ENCODE measurements at places on chromosomes 7 and 10. TPM values are rescaled to one million over a fixed set of nuclear protein-coding genes. Genes with fewer than 3 reads are reported as not detected.

GRCh38 chr10:89309156-89310055 is 7.6 kb downstream of the IFIT2 start:
- DNase-seq: no peak

DNA sequence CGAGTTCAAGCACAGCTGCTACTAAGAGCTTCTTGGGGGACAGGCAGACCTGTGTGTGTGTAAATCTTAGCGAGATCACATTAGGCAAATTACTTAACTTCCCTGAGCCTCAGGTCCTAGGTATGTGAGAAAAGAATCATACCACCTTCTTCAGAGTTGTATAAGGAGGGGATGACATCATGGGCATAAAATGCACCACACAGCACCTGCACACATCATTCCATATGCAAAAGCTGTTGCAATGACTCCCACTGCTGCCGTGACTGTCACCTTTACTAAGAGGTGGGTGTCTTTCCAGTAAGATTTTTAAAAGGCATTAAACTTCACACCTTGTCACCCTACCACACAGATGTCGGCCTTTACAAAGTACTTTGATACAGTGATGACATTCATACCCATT is 146.0 kb downstream of the FANK1 start:
- DNase-seq: no peak

- DNase-seq: no peak
Observed at GRCh38 chr10:47047127-47047504, 135.9 kb downstream of the PTPN20 start.

SPDYE9 gene
- not detected for total RNA-seq

SUGCT gene
- not detected for total RNA-seq

TUBAL3 gene
- total RNA-seq: not detected

CFAP69 gene
- not detected for total RNA-seq

ELN gene
- total RNA-seq: not detected

DNA sequence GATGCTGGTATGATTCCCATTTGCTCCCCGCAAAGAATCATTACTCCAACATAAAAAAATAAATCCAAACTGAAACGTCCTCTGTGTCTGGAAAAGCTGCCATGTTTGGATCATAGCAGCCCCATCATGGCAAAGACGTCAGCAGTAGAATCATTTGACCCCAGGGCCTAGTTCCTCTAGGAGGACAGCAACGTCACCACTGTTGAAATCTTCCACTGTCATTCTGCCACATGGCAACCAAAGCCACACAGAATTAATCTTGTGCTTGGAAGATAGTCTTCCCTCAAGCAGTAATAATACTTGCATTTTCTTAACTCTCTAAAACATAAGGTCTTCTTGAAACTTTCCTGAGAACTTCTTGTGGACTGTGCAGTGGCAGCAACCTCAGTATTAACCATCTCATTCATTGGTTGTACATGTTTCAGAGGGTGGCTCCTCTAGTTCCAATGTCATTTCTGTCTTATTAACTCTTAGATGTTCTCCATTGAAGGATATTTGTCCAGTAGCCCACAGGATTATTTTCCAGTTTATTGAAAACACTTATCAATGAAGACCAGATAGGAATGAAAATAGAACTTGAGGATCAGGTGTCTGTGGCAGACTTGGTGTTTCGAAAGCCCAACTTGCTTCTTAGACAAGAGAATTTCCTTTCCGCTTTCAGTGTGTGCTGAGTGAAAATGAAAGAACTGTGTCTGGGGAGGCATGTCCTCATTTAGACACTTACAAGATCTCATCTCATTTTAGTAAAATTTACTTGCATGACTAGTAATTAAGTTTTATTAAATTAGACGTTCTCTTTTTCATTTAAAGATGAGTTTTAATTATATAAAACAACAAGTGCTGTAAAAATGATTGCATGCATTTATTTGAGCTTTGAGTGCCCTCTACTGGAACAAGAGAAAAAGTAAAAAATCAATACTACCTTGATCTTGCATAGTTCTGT is 28.9 kb upstream of the INHBA start:
- DNase-seq: no peak

GRCh38 chr7:134085311-134085710 is 41.8 kb upstream of the LRGUK start:
- no peak for DNase-seq

Measured in activated CD4-positive, alpha-beta memory T cell treated with anti-CD3 and anti-CD28 coated beads, Interleukin-2, amount 10 ng/mL, durations not matched to agents 7 days and 5 days (primary cell).